ENCODE measurements at places on chromosomes 2 and 18. TPM values are rescaled to one million over a fixed set of nuclear protein-coding genes. Genes with fewer than 3 reads are reported as not detected.
A peak's percentile ranks its signal among the peaks of the same experiment; 100 is the strongest.

DNA sequence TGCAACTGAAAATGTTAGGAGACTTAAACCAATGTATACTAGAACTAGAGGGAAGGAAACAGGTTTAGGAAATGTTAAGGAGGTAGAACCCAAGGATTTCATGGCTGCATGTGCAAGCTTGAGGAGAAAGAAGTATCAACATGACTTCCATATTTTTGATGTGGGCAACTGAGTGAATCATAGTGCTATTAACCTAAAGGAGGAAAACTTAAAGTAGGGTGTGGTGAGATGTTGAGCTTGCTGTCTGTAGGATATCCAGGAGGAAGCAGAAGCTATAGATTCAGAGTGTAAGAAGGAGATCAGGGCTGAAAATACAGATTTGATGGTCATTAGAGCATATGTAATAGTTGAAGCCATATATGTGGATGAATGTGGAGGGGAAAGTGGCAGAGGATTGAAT is 31.5 kb downstream of the NDC80 start:
- no peak for DNase-seq

GRCh38 chr2:240387669-240388358 is 47.6 kb upstream of the GPC1 start:
- DNase-seq, result peak; percentile 23

GRCh38 chr2:165691615-165692014 is 102.4 kb downstream of the GALNT3 start:
- no peak for DNase-seq

GRCh38 chr2:2757764-2758163 is 426.7 kb upstream of the MYT1L start:
- no peak for DNase-seq

- DNase-seq, result no peak
Measured at GRCh38 chr2:55146263-55146662, 85.8 kb downstream of the CLHC1 start.

- no peak for DNase-seq
Measured at GRCh38 chr2:39665811-39666490, at the start of gene TMEM178A. Gene TMEM178A, plus strand, starts transcription at chr2:39665917. Its CDS starts 58 bp downstream, at chr2:39665975.

GRCh38 chr18:27608742-27609141 is 423.6 kb upstream of the CHST9 start:
- DNase-seq, result no peak

- DNase-seq, result no peak
Measured at GRCh38 chr2:145918951-145919350, 1399.0 kb upstream of the ZEB2 start.

- no peak for DNase-seq
Measured at GRCh38 chr2:76639171-76639680, 883.0 kb downstream of the LRRTM4 start.

GRCh38 chr2:148963461-148963860 is 75.0 kb upstream of the LYPD6B start:
- DNase-seq, result no peak

DNA sequence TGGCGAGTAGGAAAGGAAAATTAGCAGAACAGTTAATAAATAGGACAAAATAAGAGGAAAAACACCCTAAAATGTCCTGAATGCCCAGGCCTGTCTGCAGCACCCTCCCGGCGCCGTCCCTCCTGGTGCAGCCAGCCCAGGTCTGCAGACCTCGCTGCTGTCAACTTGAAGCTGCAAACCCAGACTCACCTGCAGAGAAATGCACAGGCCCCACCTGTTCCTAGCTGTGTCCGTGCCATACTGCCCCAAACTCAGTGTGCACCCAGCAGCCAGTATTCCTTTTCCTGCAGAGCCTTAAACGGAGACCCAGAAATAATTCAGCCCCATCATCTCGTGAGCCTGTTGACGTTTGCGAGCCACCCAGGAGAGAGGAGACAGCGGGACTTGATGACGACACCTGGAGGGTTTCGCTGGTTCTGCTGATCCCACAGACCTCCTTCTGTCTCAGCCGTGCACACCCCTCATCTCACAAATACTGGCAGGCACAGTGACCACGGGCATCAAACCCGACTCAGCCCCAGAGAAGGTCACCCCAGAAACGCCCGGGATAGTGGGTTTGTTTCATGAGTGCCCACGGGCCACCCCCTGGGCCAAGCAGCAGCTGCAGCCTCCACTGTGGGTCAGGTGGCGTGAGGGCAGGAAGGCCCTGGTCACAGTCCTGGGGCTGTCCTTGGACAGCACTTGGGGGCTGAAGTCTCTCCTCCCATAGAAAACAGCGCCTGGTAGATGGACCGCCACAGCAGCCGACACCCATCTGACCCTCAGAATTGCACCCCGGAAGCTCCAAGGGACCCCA is 239.5 kb upstream of the SALL3 start:
- no peak for DNase-seq

GRCh38 chr18:35553300-35553699 is 28.2 kb upstream of the GALNT1 start:
- DNase-seq, result no peak

DNA sequence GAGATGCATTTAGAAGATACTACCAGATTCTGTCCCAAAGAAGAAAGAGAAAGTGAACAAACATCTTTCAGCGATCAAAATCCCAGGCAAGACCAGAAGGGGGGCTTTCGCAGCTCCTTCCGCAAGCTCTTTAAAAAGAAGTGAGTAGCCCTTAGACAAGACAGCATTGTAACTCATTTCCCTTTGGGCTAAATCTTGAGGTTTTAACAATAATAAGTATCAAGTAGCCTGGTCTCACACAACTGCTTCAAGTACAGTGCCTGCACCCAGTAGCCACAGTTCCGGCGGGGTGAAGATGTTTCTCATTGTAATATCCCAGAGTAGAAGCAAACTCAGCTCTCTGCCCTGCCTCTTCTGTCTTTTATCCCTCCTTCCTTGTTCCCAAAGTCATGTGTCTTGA is 76.3 kb downstream of the ARHGEF33 start:
- DNase-seq, result no peak

The OLA1 gene
- total RNA-seq, result 48.0 TPM

The RPL37A gene
- 464 TPM for total RNA-seq

The MC5R gene
- total RNA-seq, result not detected
